Lung microvascular endothelial cell (primary cell): ENCODE measurements at places on chromosomes 2 and 18.

DNA sequence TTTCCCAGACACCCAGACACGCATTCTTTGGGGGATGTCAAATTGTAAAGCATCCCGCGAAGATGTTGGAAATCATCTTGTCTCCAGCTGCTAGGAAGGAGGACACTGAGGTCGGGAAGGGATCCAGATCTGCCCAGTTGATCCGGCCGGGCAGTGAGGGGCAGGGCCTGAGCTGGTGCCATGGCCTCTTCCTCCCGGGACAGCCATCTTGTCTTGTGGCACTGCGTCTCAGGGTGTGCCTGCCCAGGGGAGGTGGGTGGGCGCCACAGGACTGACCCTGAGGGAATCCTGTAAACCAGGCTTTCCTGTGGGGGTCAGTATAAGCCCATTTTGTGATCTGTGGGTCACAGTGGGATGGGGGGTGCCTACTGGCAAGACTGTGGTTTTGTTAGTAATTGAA lies 10.1 kb downstream of the TRAF3IP1 start:
- DNase-seq, result no peak

DNA sequence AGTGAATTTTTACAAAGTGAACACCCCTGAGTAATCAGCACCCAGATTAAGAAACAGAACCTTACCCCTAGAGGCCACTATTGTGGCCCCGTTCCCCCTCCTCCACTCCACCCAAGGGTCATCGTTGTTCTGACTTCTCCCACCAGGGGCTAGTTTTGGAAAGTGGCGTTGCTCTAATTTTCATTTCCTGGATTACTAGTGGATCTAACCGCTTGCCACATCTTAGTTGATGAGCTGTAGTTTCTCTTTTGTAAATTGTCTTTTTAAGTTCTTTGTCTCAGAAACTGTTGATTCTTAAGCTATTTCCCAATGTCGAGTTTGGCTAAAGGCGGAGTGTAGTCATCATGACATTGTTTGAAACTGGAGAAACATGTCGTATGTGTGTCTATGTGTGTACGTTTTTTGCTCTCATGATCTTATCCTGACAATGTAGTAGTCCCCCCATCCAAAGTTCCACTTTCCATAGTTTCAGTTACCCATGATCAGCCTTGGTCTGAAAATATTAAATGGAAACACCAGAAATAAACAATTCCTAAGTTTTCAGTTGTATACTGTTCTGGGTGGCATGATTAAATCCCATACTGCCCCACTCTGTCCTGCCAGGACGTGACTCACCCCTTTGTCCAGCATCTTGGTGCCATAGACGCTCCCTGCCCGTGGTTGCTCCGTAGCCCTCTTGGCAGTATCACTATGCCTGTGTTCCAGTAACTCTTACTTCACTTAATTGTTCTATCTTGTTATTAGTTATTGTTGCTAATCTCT lies 71.0 kb upstream of the SP3 start:
- peak; percentile 23 for DNase-seq

DNA sequence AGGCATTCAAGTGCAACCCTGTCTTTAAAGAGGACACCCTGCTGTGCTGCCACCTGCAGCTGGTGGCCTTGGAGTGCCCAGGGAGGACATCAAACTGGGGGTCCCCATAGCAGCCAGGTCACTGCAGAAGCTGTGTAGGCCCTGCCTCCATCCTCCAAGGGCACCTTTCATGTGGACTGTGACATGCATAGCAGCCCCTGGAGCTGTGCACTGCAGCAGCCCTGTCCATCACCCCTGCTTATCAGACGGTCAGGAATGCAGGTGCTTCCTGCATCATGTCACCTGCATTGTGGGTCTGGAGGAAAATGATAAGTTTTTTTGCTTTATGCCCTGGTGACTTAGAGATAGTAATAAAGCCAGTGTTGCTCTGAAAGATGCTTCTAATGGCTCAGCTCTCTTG lies 155.7 kb downstream of the DYSF start:
- no peak for DNase-seq

- DNase-seq, result peak; percentile 38
These were observed 52.7 kb downstream of the DSEL start for GRCh38 chr18:67463829-67464228.

- no peak for DNase-seq
These were observed 234.4 kb upstream of the RGPD4 start for GRCh38 chr2:107592280-107592624.

DNA sequence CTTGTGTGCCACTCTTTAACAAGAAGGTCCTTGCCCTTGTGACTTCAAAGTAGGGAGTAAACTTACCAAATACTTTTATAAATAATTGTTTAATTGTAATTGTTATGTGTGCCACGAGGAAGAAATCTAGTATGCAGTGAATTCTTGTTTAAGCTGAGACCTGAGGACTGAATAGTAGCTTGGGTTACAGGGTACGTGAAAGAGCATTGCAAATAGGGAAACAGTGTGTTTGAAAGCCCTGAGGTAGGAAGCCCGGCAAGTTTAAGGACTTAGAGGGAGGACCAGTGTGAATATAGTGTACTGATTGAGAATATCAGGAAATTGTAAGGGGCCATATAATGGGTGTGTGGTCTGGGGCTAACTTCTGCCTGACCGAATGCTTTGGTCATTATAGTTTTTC lies 26.2 kb downstream of the PHLPP1 start:
- no peak for DNase-seq
